ENCODE measurements at places on chromosomes 7 and 10.

DNA sequence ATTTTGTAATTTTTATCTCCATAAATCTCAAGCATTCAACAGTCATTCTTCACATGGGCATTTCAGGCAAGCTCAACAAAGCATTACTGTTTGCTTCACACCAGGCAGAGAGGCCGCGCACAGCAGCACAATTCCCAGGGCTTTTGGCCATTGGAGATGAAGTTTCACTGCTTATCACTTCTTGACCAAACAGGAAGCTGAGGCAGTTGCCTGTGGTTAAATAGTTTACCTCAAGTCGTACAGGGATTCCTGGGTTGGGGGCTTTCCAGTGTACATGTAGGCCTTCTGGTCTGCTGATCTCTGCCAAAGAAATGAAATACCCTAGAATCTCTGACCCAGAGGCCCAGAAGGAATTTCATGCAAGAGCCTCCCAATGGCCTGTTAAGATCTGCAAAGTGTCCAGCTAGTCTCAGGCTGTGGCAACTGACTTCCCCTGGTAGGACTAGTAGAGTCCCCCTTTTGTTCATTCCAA, 11.2 kb upstream of the PRDX3 start:
- DNase-seq, result no peak

DNA sequence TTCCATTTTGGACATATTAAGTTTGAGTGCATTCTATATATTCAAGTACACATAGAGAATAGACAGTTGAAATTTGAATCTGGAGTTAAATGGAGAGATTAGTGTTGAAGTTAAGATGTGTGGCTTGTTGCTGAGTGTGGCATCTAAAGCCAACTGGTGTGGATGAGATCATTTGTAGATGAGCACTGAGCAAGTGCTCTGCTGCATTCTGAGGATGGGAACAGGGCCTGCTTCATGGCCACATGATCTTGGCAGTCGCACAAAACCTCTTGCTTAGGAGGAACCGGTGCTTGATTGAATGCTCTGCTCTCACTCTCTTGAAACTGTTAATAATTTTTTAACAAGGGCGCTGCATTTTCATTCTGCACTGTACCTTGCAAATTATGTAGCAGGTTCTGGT, 62.0 kb downstream of the EPDR1 start:
- DNase-seq, result peak; percentile 24

DNA sequence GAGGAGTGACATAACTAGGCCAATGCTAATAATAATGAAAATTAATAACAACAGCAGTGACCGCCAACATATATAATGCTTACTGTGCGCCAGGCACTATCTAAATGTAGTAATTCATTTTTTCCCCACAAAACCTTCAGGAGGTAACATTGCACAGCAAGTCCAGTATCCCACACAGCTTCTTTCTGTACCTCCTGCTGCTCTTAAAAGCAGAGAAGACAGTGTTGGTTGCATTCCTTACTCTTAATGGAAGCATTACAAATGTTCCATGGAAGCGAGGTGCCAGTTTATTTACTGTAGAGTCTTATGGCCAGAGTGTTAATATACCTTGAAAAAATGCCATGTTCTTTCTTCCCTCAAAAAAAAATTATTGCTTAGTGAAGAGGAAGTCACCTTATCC, 168.2 kb downstream of the LRRC4 start:
- no peak for DNase-seq

DNA sequence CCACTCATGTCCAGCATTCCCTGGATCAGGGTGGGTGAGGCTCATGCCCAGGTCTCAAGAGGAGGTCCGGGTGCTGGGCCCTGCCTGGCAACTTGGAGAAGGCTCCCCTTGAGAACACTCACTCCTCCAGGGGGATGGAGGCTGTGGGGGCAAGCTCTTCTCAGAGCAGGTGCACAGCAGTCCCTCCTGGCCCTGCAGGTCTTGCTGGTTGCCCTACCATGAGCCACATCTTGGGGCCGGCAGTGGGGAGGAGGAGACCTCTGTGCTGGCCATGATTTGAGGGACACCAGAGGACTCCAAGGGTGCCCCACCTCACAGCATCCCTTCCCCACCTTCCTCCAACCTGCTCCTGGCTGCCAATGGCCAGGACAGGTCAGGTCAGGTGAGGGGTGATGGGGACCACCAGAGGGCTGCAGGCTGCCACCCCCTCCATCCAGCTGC, 87.4 kb upstream of the RET start:
- no peak for DNase-seq

- no peak for DNase-seq
Measured at GRCh38 chr7:117992635-117993376, 119.6 kb upstream of the CTTNBP2 start.

GRCh38 chr7:20301311-20301939, 29.3 kb upstream of the ITGB8 start:
- peak; percentile 29 for DNase-seq

- DNase-seq, result no peak
Measured at GRCh38 chr10:71201849-71202248, 10.5 kb upstream of the UNC5B start.

DNA sequence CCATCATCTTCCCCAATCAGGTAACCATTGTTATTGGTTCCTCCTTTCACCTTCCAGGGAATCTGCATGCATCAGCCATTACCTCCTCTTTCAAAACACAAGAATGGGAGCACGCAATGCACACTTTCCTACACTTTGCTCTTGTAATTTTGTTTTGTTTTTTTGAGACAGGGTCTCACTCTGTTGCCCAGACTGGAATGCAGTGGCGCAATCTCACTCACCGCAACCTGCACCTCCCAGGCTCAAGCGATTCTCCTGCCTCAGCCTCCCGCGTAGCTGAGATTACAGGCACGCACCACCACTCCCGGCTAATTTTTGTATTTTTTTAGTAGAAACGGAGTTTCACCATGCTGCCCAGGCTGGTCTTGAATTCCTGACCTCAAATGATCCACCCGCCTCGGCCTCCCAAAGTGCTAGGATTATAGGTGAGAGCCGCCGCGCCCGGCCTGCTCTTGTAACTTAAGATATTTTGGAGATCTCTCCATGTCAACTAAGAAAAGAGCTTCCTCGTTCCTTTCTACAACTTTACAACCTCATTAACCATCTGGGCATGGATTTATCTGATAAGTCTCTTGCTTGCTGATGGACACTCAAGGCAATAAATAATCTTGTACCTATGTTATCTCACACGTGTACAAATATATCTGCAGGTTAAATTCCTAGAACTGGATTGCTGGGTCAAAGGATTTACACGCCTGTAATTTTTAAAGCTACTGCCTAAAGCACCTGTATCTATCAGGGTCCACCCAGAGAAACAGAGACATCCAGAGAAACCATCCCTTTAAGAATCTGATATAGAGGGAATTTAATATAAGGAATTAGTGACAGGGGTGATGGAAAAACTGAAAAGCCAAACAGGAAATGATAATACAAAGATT, 4.2 kb downstream of the CYTH3 start:
- no peak for DNase-seq

Data from suppressor macrophage (primary cell).